ENCODE measurements at places on chromosomes 12 and 14.

DNA sequence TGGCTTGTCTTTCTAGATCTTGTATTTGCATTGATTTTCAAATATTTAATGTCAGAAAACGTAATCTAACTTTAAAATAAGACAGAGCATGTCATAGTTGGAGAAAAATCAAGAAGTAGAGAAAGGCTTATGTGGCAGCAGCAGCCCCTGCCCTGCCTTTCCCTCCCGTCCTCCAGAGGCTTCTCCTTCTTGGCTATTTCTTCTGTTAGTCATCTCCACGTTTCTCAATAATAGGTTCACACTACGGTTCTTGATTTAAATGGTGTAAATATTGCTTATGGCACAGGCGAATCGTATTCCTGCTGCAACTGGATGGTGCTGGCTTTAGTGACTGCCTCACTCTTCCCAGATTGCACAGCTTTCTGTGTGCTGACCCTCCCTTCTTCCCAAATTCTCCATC is 42.8 kb downstream of the SLC8B1 start:
- DNase-seq, result no peak

DNA sequence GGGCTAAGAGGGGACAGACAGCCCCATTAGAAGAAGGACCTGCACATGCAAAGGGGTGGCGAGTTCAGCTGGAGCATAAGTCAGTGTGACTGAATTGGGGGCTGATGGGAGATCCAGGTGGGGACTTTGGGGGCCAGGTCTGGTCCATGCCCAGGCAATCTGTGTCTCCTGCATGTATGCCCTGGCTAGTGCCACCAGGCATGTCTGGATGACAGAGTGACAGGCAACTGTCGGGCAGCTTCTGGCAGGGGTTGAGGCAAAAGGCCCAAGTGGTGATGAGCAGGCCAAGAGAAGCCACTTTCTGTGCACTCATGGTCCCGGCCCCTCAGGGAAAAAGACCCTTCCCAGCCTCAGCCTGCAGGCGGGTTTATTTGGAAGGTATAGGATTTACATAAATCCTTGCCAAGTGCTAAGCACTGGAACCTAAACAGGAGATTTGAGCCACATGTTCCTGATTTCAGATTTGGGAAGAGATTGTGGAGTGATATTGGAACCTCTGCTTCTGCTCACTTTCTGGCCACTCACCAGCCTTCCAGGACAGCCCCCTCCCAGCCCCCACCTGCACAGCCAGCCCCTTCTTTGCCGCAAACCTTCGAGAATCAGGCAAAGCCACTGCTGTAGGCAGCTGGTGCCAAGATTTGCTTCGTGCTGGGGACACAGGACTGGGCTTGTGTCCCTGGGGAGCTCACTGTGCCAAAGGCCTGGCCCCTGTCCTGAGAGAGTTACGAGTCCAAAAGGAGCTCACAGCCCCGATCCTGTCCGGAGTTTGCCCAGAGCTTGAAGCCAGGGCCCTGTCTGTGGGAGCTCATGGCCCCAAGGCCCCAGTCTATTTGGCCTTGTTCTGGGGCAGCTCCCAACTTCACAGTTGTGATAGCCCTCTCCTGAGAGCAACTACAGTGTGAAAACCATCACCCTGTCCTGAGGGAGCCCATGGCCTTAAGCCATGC is 232.5 kb upstream of the RTL1 start:
- DNase-seq, result no peak

DNA sequence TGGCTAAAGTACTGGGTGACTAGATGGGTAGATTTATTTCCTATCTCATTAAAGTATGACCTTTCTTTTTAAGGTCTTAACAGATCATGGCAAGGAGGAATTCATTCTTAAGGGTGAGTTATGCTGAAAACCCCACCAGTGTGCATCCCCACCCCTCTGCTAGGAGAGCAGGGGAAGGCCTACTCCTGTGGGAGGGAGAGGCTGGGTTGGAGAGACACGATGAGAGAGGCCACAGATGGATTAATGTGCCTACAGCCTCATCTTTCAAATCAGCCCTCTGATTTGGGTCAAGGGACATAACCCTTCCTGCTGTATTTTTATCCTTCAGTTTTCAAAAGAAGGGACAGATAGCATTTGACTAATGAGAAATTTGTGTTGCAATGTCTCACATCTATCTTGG is 185.5 kb downstream of the SSPN start:
- no peak for DNase-seq

DNA sequence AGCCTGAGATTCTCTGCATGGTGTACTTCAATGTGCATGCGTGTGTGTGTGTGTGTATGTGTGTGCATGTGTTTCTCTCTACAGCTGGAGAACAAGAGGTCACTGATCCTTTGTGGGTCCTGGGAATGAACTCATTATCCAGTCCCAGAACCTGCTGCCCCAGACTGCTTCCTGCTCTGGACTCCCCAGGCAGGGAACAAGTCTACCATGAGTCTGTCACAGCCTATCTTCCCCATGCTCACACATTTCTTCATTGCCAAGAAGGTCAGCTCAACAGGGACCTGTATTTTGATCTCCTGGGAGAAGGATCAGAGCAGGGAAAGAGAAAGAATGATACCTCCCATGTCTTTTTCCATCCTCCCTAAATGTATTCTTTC is 2.9 kb upstream of the AGAP2 start:
- no peak for DNase-seq

GRCh38 chr12:49939707-49940106 is 10.8 kb upstream of the AQP2 start:
- no peak for DNase-seq

- no peak for DNase-seq
Measured at GRCh38 chr14:75861161-75861621, 120.6 kb downstream of the TGFB3 start.

- DNase-seq, result no peak
Measured at GRCh38 chr12:14313379-14314138, 51.9 kb upstream of the ATF7IP start.

- no peak for DNase-seq
Measured at GRCh38 chr12:998020-998874, 7.2 kb downstream of the ERC1 start.

GRCh38 chr14:61455351-61455750 is 134.0 kb downstream of the PRKCH start:
- DNase-seq, result no peak

DNA sequence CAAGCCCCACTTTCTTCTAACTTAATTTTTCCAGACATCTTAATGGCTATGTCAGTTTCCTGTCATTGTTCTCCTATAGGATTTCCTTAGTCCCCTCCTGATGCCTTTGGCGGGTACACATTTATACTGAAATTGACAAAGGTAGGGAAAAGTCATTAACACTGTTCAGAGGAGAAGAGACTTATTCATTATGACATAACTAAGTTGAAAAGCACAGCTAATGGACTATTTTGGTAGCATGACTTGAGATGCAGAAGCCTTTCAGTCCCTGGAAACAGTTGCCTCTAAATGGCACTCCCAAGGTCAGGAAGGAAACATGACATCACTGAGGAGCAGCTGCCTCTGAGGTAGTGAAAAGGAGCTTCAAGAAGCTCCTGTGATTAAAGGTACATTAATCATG is 317.5 kb upstream of the KITLG start:
- no peak for DNase-seq

GRCh38 chr12:34291001-34291400 is 268.7 kb downstream of the ALG10 start:
- no peak for DNase-seq

- no peak for DNase-seq
Measured at GRCh38 chr12:4943067-4943937, 33.6 kb downstream of the KCNA1 start.

DNA sequence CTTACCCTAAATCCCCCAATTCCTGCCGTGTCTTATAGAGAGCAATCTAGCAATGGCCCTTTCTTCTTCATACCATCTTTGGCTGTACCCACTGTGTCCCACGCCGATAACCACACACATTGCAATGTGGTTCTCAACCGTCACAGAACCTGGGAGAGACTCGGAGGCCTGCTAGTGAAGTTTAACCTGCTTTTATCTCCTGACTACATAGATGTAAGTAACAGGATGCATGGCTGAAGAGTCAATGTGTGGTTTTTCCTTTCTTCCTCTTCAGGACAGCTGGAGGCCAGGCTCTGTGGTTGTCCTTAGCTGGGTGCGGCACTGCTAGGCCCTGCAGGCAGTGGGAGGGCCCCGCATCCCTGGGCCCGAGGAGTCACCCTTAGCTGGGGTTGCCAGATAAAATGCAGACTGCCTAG is 51.3 kb downstream of the ZNF664 start:
- DNase-seq, result no peak

DNA sequence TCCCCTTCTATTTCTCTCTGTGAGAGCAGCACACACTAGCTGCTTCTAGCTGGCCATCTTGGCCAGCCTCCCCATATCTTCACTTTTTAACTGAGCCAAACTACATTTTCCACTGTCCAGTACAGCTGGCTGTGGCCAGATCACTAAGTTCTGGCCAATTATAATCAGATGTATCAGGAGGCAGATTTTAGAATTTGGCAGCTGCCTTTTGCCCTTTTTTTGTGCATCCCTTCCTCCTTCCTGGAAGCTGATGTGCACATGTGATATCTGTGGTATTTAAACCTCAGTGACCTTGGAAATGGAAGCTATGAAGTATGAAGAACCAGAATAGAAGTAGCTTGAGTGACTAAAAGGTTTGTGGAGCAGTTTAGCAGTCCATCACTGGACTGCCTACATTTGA is 49.8 kb upstream of the ANO6 start:
- DNase-seq, result no peak

DNA sequence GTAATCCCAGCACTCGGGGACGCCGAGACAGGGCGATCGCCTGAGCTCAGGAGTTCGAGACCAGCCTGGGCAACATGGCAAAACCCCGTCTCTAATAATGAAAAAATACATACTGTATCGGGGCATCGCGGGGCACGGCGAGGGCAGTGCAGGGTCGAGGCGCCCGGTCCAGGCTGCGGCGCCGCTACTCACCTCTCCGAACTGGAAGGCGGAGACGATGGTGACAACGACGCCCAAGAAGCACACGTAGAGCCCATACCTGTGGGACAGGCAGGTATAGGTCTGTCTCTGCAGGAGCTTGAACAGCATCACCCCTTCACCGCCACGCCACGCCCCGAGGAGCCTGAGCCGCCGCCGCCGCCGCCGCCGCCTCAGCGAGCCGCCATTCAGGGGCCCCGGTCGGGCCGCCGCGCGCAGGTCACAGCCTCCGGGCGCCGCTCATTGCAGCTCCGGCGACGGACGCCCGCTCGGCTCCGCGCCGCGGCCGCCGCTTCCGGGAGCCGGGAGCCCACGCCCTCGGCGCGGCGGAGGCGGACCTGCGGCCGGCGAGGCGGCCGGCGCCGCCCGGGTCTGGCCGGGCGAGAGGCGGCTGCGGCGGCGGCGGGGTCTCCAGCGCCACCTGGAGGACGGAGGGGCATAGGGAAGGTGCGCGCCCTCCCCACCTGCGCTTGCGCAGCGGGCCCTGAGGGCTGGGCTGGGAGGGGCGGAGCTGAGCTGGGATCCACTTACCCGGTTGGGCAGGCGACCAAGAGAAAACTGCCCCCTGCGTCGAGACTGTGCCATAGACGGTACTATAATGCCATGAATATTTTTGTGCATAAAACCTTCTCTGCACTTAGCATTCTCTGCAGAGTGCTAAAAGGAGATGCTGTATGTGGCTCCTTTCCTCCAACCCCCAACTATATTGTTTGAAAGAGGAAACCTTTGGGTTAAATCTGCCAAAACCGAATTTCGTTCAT is at the start of gene GNPTAB:
GNPTAB (minus strand) TSS at position 593 of the 959 bp plus-strand sequence; CDS start at position 309, 284 bp downstream.
- DNase-seq, result peak; percentile 92

DNA sequence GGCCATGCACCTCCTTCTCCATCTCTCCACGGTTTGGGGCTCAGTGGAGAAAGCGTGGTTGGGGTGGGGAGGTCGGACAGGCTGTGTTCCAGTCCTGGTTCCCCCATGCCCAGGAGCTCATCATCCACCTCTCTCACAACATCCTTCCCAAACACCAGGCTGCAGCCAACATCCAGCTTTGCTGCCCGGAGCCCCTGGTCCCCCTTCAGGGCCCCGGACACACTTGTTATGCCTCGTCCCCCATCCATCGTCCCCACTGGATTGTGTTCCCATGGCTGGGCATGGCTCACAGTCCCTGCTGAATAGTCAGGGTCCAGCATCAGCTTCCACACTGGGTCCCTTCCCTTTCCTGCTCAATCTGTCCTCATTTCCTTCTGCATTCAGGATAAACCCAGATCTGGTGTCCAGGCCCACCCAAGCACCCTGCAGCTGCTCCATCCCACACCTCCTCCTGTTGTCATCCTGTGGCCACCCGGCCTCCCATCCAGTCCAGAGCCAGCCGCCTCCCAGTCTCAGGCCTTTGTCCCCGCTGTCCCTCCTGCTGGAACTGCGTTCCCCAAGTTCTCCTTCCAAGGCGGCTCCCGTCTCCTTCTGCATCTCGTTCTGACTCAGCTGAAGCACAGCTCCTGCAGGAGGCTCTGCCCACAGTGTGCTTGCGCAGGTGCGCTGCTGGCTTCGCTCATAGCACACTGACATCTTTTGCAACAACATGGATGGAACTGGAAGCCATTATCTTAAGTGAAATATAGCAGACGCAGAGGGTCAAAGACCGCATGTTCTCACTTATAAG is 211.4 kb upstream of the RTL1 start:
- no peak for DNase-seq

DNA sequence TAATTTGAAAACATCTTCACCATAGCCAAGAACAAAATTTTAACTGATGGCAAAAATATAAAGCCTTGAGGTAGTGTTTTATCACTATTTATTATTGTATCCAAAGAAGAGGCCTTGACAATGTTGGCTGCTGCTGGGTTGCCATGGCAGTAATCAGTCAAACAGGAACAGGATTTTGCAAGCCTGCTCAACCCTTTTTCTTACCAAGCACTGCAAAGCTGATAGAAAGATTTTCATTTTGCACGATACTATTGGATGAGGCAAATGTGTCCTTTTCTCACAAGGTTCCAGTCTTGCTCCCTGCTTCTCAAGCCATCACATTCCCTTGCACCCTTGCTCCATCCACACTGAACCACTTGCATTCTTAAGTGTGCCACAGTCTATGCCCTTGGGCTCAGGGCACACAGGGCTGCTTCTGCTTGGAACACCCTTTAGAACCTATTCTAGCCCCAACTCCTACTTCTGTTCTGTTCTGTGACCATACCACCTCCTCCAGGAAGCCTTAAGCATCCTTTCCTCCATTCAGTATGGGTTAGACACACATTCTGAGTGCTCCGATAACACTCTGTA is 76.5 kb upstream of the AMIGO2 start:
- no peak for DNase-seq

DNA sequence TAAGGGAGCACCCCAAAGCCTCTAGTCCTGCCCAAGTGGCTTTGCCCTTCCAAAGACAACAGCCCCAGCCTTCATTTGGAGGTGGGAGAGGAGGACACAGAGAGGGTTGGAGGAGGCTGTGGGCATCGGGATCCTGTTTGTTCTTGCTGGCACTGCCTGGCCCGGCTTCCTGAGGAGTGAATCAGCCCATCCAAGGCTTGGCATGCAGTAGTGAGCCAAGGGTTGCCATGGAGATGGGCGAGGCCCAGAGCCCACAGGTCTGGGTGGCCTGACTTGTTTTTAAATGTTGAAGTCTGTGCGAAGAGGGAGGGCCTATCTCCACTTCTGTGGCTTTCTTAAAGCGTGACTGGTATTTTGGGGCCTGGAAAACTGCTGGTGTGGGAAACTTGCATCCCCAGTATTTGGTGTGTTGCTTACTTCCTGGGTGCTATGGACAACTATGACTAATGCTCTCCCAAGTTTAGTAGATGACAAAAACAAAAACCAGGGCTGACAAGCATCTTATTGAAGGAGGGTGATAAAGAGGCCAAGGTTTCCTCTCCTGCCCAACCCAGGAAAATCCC is 15.8 kb downstream of the CD9 start:
- DNase-seq, result no peak

- DNase-seq, result no peak
Measured at GRCh38 chr12:114812858-114813761, 129.1 kb upstream of the TBX3 start.

GRCh38 chr12:54459355-54459754 is 14.0 kb downstream of the GTSF1 start:
- DNase-seq, result no peak
